ENCODE measurements at places on chromosomes 1 and 21. TPM values are rescaled to one million over a fixed set of nuclear protein-coding genes. Genes with fewer than 3 reads are reported as not detected.

GRCh38 chr21:17548262-17548661 lies 35.4 kb downstream of the CXADR start:
- H3K36me3 ChIP-seq = no peaks in the 10 kb centered on the region
- H3K4me1 ChIP-seq = peaks cover 4% of the 10 kb centered on the region
- DNase-seq = no peak
- no peak overlapping the region for H3K4me3 ChIP-seq

FAM151A gene
- not detected for total RNA-seq

GRCh38 chr1:59601041-59601441 lies 213.7 kb upstream of the HOOK1 start:
- no peaks in the 10 kb centered on the region for H3K4me1 ChIP-seq
- no peak overlapping the region for H3K4me3 ChIP-seq
- H3K36me3 ChIP-seq = no peaks in the 10 kb centered on the region
- H3K27ac ChIP-seq = no peak overlapping the region

- no peak for DNase-seq
- no peak overlapping the region for H3K4me3 ChIP-seq
- no peaks in the 10 kb centered on the region for H3K4me1 ChIP-seq
- no peak overlapping the region for H3K27ac ChIP-seq
- H3K36me3 ChIP-seq = no peaks in the 10 kb centered on the region
- no peaks in the 10 kb centered on the region for H3K27me3 ChIP-seq
Measured at GRCh38 chr1:172421974-172422604, 1.6 kb downstream of the C1orf105 start.

BSND gene
- not detected for total RNA-seq

A3GALT2 gene
- total RNA-seq = not detected

PLD5 gene
- total RNA-seq = not detected

- no peak overlapping the region for H3K4me3 ChIP-seq
- H3K27me3 ChIP-seq = peaks cover 56% of the 10 kb centered on the region
- H3K36me3 ChIP-seq = no peaks in the 10 kb centered on the region
- no peak for DNase-seq
Measured at GRCh38 chr1:245579881-245580280, 425.1 kb downstream of the KIF26B start.

TDRD5 gene
- total RNA-seq = 0.25 TPM

GRCh38 chr1:87615901-87616300 lies 287.2 kb downstream of the LMO4 start:
- H3K4me1 ChIP-seq = no peaks in the 10 kb centered on the region
- no peak overlapping the region for H3K4me3 ChIP-seq
- H3K27ac ChIP-seq = no peak overlapping the region
- H3K36me3 ChIP-seq = no peaks in the 10 kb centered on the region
- H3K27me3 ChIP-seq = no peaks in the 10 kb centered on the region
- DNase-seq = no peak

DNA sequence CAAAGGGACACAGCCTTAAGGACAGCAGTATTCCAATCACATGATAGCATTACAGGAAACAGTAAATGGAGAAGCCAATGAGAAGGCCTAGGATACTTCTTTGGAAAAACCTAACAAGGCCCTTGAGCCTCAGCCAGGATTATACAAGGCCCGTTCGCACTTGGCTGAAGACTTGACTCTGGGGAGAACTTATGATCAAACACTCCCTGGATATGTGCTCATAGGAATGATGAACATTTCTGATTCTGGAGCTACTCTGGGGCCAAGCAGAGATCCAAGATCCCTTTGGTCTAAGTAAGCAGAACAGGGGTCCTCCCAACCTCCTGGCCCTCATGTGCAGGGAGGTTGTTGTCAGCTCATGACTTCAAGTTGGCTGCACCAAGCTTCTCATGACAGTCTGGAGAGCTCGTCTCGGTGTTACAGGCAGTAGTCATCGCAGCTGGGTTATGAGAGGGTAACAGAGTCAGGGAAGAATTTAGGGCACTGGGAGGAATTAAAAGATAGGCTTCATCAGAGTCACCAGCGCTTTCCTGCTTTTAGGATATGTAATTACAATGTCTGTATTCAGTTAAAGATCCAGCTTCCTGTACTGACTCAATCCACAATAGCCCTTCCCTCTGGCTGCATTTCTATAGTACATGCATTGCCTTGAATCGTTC lies 92.5 kb upstream of the IRF2BP2 start:
- H3K4me1 ChIP-seq = peaks cover 10% of the 10 kb centered on the region
- no peak overlapping the region for H3K4me3 ChIP-seq
- H3K27ac ChIP-seq = no peak overlapping the region
- DNase-seq = no peak
- no peaks in the 10 kb centered on the region for H3K36me3 ChIP-seq
- H3K27me3 ChIP-seq = no peaks in the 10 kb centered on the region

DNA sequence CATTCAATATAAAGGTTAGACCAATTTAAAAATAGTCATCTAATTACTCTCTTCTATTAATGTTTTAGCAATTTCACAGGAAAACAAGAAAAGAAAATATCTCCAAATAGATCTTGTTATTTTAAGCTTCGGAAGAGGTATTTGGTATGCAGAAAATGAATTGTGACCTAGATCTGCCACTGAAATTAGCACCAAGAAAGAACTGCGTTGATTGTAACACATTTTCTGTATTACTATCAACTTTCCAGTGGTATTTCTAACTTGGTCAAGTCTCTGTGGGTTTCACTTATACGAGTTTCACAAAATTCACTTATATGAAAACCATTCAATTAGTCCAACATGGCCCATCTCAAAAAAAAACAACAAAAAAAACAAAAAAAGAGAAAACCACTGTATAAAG lies 11.8 kb downstream of the RSBN1 start:
- H3K36me3 ChIP-seq = 0 out of 2 replicates have a peak, but pooled peaks cover 6% of the 10 kb centered on the region
- no peak overlapping the region for H3K27ac ChIP-seq
- no peak for DNase-seq
- no peak overlapping the region for H3K4me3 ChIP-seq

DNA sequence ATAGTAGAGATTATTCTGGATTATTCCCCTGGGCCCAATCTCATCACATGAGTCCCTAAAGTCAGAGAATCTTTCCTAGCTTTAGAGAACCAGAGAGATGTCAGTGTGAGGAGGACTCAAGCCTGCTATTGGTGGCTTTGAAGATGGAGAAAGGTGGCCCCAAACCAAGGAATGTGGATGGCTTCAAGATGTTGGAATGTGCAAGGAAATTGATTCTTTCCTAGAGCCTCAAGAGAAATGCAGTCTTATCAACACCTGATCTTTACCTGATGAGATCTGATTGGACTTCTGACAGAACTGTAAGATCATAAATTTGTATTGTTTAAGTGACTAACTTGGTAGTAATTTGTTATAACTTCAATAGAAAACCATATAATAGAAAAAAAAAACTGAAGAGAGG lies 51.0 kb downstream of the NME7 start:
- no peaks in the 10 kb centered on the region for H3K27me3 ChIP-seq
- DNase-seq = no peak
- H3K4me3 ChIP-seq = no peak overlapping the region

DNA sequence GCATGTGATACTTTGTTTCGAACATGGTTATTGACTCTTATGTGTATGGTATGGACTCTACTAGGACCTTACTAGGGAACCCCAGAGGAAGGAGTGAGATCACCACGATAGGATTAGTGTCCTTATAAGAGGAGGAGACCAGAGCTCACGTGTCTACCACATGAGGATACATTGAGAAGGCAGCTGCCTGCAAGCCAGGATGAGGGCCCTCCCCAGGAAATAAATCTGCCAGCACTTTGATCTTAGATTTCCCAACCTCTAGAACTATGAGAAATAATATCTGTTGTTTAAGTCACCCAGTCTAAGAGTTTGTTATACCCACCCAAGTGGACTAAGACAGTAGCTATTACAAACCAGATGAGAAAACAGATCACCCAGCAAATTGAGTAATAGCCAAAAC lies 559.3 kb upstream of the USP24 start:
- H3K36me3 ChIP-seq = no peaks in the 10 kb centered on the region
- DNase-seq = no peak
- no peak overlapping the region for H3K27ac ChIP-seq
- no peak overlapping the region for H3K4me3 ChIP-seq

S100A7 gene
- total RNA-seq = not detected

CHRM3 gene
- total RNA-seq = 0.15 TPM

DNA sequence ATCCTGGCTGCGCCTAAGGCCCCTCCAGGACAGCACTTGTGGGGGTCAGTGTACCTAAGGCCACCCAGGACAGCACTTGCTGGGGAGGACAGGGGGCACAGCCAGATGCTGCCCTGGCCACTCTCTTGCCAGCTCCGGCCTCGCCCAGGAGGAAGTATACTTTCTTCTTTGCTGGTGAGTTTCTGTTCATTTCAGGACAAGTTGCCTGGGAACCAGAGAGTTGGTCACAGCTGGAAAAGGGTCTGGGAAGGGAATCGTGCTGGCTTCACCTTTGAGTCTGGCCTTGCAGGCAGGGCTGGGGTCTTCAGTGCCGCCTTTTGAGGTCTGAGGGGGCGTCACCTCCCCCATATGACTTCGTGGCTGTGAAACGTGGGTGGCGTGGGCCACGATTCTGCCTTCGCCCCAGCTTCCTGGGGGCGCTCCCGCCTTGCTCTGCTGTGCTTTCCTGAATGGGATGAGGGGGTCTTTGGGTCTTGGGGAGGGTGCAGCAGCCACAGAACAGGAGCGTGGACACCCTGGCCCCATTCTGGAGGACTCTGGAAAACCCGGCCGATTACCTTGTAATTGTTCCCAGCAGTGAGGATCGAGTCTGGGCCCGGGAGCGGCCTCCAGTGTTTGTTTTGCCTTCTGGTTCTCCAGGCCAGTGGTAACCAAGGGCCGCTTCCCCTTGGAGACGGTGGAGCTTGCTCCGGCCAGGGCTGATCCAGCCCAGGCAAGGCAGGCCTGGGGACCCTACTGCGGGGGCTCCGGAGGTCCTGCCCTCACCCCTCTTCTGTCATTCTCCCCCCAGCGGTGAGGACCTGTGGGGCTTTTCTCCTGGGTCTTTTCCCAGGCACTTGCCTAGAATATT lies 45.9 kb downstream of the SPSB1 start:
- no peak overlapping the region for H3K4me3 ChIP-seq
- DNase-seq = no peak
- H3K27me3 ChIP-seq = no peaks in the 10 kb centered on the region
- H3K4me1 ChIP-seq = no peaks in the 10 kb centered on the region

GRCh38 chr1:246355411-246356230 lies 151.5 kb downstream of the SMYD3 start:
- H3K36me3 ChIP-seq = no peaks in the 10 kb centered on the region
- no peak overlapping the region for H3K4me3 ChIP-seq
- DNase-seq = no peak
- H3K27ac ChIP-seq = no peak overlapping the region
- H3K27me3 ChIP-seq = no peaks in the 10 kb centered on the region

SGIP1 gene
- 0.15 TPM for total RNA-seq

RRP1B gene
- 55.9 TPM for total RNA-seq

DNA sequence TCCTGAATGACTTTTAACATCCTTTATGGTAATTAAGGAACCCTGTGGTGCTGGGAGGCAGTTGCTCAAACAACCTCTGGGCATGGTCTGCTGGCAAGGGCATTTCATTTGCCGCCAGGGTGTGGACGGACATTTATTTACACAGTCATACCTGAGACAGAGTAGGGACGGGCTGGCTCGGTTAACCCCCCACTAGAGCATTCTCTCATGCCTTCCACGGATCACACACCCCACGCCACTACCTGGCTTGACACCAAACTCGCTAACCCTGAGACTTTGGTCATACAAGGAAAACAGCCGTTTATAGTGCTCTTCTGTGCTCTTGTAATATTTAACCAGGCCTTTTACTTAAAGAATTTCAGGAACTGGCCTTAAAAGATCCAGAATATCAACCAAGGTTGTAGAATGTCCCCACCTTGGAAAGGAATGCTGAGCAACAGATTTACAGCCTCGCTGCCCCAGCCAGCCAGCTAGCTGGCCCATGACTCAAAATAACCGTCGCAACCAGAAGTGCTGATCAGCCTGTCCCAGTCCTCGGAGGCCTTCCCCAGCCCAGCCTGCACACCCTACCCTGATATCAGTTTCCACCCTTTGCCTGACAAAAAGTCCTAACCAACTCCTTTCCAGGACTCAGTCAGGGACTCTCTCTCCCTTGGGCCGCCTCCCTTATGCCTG lies 6.5 kb upstream of the PDXK start:
- peak; percentile 72 for DNase-seq
- no peaks in the 10 kb centered on the region for H3K27me3 ChIP-seq
- H3K36me3 ChIP-seq = no peaks in the 10 kb centered on the region
- H3K4me1 ChIP-seq = peaks cover 19% of the 10 kb centered on the region
- peak overlapping the region; percentile 93 for H3K27ac ChIP-seq

DNA sequence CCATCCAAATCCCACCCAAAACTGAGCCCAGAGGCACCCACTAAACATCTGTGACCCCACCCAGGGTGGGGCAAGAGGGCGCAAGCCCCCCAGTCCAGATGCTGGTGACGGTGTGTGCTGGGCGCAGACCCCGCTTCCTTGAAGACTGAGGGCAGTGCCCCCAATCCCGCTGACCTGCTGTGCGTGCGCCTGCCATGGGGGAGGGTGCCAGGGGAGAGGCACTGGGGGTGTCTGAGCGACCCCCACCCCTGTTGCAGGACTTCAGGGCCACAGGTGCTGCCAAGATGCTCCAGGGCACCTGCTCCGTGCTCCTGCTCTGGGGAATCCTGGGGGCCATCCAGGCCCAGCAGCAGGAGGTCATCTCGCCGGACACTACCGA lies 13.3 kb downstream of the COL6A2 start:
- H3K27me3 ChIP-seq = no peaks in the 10 kb centered on the region
- no peaks in the 10 kb centered on the region for H3K4me1 ChIP-seq
- H3K4me3 ChIP-seq = no peak overlapping the region
- no peak for DNase-seq
- H3K27ac ChIP-seq = no peak overlapping the region

DNA sequence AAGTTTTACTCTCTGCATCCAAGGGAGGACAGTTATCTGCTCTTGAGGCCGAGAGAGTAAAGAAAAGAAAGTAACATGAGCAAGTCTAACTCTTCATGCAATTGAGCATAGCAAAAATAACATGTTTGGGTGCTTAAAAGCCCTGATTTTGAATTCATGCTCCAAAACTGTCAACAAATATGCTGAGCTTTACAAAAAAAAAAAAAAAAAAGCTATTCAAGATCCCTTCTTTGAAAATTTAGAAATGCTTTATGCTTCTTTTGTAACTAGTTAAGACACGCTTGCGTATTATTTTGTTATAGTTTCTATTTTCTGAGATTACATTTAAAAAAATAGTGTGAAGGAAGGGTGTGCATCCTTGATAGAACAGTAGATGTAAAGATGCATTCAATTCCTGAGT lies 1733.0 kb downstream of the MRPL39 start:
- no peaks in the 10 kb centered on the region for H3K36me3 ChIP-seq
- no peaks in the 10 kb centered on the region for H3K27me3 ChIP-seq
- H3K4me1 ChIP-seq = no peaks in the 10 kb centered on the region
- H3K27ac ChIP-seq = no peak overlapping the region
- DNase-seq = no peak

Data from HCT116 (cell line).